Vagina (tissue), 2 donors: ENCODE measurements at places on chromosomes 13 and 19.

DNA sequence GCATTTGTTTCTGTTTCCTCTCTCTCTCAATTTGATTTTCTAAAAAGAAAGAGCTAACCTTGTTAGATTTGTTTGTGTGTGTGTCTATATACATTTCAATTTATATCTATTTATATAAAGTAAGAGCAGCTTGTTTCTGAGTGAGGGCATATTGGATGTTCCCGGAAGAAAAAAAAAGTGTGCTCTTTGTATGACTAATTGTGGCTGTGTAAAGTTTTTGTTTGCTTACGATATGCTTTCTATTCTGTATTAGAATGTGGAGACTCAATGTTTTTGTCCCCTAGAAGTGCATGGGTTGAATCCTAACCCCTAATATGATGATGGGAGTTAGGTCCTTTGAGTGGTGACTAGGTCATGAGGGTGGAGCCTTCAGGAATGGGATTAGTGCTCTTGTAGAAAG, 66.6 kb upstream of the C1QTNF9B start:
- no peak for DNase-seq

DNA sequence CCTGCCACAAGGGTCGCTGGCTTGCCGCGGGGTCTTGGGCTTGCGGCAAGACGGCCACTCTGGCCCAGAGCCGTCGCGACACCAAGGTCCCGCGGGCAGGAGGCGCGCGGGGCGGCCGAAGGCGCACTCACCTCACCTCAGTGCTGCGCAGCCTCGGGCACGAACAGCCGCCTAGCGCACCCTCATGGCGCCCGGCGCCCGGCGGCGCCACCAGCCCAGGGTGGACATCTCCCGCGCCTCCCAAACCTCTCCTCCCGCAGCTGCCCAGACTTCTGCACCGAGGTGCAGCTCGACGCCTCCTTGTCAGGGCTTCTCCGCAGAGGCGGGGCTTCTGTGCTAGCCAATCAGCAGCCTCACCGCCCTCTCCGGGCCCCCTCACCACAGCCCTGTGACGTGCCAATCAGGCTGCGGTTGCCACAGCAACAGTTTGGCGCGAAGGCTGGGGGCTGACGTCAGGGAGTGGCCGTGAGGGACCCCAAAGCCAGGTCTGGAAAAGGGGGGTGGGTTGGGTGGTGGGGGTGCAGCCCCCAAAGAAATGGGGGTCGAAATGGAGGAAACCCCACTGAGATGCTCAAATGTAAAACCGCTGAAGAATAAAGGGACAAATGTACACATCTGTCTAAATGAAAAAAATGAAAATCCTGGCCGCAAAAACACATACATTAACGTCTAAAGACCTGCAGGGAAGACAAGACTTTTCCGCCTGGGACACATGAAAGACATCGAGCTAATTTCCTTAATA, at the start of the genes PEG3 and ZIM2:
PEG3 (minus strand) TSS at position 276 of the 742 bp plus-strand sequence. CDS start 16,071 bp downstream, outside the sequence.
ZIM2 (minus strand) TSS at position 276 of the 742 bp plus-strand sequence. CDS start 16,449 bp downstream, outside the sequence.
- no peak for DNase-seq

- no peak for DNase-seq
These were observed 1376.3 kb upstream of the SLC10A2 start for GRCh38 chr13:104442536-104442935.

DNA sequence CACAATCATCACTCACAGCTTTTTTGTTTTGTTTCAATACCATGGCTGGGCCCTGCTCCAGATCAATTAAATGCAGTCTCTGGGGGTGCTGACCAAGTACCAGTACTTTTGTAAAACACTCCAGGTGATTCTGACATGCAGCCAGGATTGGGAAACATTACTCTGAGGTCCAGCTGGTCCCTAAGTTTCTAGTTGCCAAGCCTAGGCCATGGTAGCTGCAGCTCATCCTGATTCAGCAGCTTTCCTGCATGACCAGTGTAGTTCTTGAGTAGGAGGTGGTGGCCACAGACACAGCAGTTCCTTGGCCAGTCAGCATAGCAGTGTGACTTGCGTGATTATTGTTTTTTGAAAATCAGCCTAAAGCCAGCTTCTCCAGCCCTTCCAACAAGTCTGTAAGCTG, 859.1 kb downstream of the DIAPH3 start:
- DNase-seq, result no peak

DNA sequence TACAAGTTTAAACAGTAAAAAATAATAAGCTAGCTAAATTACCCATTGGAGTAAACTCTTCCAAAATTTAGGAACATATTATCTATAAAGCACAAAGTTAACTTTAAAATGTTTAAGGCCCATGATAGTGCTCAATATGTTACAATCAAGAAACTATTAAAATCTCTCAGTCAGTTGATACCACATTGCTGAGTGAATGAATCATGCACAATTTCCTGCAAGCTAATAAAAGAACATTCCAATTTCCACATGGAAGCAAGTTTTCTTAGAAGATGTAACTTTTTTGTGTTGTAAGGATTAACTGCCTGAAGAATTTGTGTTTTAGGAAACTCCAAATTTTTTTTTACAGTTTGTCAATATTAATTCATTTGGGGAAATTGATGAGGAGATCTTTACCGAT, 666.6 kb downstream of the SLITRK1 start:
- no peak for DNase-seq
